ENCODE measurements at places on chromosomes 13 and 19.

GRCh38 chr13:81770868-81771505, 1430.1 kb upstream of the SPRY2 start:
- DNase-seq = no peak

- peak; percentile 90 for DNase-seq
These were observed 959 bp upstream of the RAB4B start for GRCh38 chr19:40776932-40777644.

- no peak for DNase-seq
These were observed 2532.9 kb downstream of the PCDH9 start for GRCh38 chr13:64697226-64697625.

DNA sequence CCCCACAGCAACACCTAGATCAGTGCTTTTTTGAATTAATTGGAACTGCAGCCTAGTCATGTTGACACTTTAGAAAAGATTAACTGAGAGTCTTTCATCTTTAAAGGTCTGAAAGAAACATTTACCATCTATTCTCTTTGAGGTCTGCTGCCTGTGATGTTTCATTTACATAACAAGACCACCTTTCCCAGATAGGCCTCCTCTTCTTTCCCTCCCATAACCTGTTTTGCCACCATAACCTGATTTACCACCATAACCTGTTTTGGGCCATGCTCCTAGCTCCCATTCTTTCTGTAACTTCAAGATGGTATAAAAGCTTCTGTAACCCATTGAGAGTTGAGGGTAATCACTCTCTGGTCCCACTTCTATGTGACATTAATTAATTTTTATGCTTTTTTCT, 320.8 kb downstream of the PCDH20 start:
- DNase-seq = no peak

DNA sequence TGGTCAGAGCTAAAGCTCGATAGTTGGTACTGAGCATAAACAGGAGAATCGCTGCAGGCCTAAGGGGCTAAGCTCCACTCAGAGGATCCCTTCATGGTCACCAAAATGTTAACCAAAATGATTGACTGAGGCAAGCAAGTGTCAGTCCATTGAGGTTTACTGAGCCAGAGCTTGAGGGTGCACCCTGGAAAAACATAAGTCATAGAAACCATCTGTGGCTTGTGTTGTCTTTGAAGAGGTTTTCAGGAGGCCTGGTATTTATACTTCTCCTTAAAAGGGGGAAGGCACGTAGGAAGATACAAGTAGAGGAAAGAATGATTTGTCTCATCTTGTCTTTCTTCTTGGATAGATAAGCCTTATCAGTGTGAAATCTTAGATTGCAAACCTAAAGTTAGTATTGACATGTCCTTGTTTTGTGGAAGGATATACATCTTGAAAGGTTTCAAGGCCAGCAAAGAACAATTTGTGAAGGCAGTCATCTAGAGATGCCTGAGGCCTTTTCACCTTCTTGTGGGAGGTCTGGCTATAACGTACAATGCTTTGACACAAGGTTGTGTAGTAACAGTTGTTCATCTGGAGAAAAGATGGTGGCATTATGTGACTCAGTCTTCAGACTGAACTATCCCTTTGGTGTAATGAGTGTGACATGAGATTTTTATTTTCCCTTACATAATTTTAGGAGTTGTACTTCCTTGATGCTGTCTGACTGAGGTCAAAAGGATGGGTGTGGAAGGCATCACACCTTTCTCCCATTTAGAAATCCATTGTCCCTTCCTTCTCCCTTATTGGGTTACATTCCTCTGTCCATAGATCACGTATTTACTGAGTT, 14.7 kb upstream of the CEACAM6 start:
- DNase-seq = no peak

DNA sequence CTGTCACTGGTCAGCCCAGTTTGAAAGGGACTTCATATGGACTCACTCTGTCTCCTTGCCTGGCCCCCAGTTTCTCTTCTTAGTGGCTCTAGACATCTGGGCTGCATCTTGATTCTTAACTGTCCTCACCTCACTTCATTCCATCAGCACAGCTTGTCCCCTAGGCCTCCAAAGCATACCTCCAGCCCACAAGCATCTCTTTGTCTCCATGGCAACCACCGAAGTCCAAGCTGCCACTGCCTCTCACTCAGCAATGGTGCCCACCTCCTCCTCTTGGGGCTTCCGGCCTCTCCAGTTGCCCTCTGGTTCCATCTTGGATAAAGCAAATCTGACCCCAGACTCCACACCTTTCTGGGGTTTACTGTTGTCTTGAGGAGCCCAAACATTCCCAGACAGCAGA, 9.9 kb upstream of the KLHL26 start:
- DNase-seq = no peak

DNA sequence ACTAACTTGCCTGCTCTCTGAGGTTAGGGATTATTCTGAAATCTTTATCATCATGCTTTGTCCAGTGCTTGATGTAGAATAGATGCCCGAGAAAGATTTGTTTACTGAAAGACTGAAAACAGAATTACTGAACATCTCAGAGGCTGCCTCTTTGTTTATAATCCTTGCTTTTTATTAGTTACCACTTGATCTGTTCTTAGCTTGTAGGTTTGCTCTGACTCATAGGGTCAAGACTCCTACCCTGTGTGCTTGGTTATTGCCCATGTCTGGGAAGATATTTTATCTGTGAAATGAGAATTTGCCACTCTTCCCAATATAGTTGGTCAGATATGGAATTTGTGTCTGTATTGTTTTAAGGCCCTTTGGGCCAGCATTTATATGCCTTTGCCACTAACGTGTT, 675.3 kb downstream of the DIAPH3 start:
- no peak for DNase-seq

- no peak for DNase-seq
These were observed 32.2 kb upstream of the ZNF726 start for GRCh38 chr19:23882493-23882892.

DNA sequence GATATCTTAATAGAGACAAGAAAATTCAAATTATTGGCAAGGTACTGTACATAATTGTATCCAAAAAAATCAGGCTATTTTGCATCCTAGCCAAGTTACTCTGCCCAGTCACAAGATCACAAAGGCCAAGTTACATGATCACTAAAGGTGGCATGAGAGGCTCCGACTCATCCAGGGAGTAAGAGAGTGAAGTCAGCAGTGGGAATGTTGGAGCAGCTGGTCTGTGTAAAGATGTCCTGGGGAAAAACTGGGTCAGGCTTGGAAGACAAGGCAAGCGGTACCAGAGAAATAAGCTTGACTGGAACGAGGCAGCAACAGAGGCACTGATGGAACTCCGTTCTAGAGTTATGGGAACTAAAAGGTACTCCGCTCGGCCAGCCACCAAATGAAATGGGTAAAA, 50.2 kb upstream of the PSG2 start:
- DNase-seq = no peak

GRCh38 chr19:35783469-35784434, 8.4 kb downstream of the ARHGAP33 start:
- no peak for DNase-seq

DNA sequence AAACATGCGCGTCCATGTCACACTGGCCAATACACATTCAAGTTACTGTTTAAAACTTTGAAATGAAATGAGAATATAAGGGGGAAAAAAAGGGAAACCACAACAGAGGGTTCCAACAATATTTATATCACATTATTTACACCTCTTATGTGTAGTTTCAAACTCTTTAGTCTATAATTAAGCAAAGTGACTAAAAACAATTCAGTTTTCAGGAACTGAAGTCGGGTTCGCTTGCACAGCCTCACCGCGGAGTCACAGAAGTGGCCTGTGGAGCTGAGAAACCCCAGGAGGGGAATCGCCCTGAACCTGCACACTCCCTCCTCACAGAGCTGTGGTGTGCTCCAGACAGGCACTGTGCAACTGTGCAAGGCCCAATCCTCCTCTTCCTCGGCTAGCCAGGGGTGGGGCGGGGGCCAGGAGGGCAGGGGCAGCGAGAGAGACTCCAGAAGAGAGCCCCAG, 75.9 kb downstream of the STK24 start:
- no peak for DNase-seq

- no peak for DNase-seq
These were observed 893.8 kb upstream of the SLC10A2 start for GRCh38 chr13:103960001-103960400.

- no peak for DNase-seq
These were observed 6.6 kb downstream of the IFNL3 start for GRCh38 chr19:39238209-39238608.

DNA sequence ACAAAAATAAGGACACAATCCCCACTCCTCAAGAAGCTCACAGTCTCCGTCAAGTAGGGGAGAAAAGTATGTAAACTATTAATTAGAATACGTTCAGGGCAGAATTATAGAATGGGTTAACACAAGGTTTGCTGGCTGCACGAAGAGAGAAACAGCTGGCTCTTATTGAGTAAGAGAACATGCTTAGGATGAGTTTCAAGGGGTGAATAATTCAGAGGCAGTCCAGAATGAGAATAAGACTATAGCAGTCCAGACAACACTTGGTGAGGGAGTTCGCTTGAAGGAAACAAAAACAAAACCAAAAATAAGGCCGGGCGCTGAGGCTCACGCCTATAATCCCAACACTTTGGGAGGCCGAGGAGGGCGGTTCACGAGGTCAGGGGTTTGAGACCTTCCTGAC, 61.9 kb downstream of the THSD1 start:
- DNase-seq = no peak

DNA sequence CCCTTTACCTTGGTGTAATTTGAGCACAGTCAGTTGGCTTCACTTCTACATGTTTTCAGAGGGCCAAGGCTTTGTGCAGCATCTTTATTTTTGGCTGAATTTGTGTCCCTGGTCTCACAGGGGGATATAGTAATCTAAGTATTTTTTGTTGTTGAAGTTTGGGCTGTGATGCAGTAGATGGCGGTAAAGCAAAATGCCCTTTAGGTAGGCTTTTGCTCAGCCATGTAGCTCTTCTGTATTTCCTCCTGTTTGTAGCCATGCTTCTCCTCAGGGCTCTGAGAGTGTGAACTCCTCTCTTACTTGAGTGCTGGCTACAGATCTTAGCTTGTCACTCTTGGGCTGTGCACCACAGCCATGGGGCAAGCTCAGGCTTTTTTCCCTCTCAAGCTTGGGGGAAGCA, 328.6 kb downstream of the SLITRK5 start:
- DNase-seq = no peak

- DNase-seq = no peak
These were observed 14.3 kb downstream of the DACH1 start for GRCh38 chr13:71852736-71853135.

DNA sequence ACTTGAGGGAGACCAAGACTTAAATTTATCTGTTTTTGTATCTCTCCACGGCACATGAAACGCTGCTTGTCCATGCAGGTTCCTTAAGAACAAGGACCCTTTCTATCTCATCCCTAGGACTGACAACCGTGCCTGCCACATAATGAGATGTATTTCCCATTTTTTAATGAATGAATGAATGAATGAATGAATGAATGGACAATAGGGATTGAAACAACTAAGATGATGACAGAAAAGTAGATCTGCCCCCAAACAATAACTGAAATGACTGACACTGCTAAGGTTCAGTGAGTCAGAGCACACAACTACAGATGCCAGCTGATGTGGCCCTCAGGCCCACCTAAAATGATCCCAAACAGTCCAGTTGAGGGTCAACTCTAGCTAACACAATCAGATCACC, 69.8 kb downstream of the USP12 start:
- DNase-seq = no peak

DNA sequence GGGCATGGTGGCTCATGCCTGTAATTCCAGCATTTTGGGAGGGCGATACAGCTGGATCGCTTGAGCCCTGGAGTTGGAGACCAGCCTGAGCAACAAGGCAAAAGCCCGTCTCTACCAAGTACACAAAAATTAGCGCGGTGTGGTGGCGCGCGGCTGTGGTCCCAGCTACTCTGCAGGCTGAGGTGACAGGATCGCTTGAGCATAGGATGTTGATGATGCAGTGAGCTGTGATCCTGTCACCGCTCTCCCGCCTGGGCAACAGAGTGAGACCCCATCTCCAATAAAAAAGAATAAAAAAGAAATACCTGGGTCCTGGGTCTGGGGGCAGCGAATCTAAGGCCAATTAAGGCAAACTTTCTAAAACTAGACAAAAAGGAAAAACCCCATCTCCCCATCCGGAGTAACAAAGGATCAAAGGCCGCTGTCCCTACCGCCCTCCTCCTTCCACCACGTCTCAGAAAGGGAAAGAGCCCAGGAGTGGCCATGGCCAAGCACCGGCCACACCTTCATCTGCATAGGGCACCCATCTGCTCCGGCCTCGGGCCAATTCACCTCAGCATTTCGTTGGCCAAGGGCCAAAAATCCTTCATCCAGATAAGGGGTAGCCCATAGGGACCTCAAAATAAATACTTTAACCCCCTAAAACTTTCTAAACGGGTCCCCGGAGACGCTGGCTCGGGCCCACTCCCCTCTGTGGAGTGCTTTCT, 851 bp downstream of the ZNF320 start:
- DNase-seq = no peak

- DNase-seq = no peak
These were observed 127.0 kb downstream of the UGGT2 start for GRCh38 chr13:95926231-95926630.

GRCh38 chr19:50415661-50416033, 3.1 kb upstream of the SPIB start:
- peak; percentile 64 for DNase-seq

- DNase-seq = no peak
These were observed 79.2 kb downstream of the SIPA1L3 start for GRCh38 chr19:37986048-37986750.

DNA sequence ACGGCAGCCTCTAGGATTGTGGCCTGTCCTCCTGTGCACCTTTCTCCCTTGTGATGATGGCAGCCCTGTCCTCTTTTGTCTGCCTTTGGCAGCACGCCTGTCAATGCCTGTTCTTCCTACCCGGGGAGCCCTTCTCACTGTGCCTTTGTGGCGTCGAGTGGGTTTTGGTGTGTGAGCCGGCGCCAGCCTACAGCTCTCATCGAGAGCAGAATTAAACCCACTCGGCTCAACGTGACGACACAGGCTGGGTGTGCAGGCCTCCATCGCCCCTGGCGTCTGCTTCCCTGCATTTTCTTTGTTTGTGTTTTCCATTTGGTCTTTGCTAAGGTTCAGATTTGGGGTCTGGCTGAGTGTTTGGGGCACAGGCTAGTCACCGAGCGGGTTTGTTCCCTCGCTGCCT, 34.4 kb downstream of the AP1M1 start:
- no peak for DNase-seq

GRCh38 chr13:79451500-79451962, 29.4 kb upstream of the NDFIP2 start:
- DNase-seq = no peak

GRCh38 chr13:51246418-51247277, 24.4 kb downstream of the FAM124A start:
- DNase-seq = no peak

DNA sequence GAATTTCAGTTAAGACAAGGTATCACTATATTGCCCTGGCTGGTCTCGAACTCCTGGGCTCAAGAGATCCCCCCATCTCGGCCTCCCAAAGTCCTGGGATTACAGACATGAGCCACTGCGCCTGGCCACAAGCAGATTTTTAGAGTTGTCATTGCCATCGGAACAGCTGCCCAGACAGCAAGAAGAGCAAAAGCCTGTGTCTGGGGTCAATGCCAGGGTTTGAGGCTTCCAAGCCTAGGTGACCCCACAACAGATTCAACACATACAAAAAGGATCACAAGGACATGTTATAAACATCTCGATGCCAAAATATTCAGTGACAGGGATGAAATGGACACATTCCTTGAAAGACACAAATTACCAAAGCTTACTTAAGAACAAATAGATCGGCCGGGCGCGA, 40.1 kb upstream of the KLF2 start:
- DNase-seq = no peak
